CD14-positive monocyte (primary cell): ENCODE measurements at places on chromosomes 12 and 14. TPM values are rescaled to one million over a fixed set of nuclear protein-coding genes. Genes with fewer than 3 reads are reported as not detected.

NR4A1 gene
- 10.1 TPM for polyA plus RNA-seq

NEUROD4 gene
- not detected in 2 replicates for polyA plus RNA-seq

FGF6 gene
- polyA plus RNA-seq = not detected

HPD gene
- not detected for polyA plus RNA-seq

LIN7A gene
- 8.0 TPM for polyA plus RNA-seq

KLRB1 gene
- polyA plus RNA-seq = 0.05 TPM in 1 of 2 replicates, not detected in the other

MYO1H gene
- polyA plus RNA-seq = not detected in 2 replicates

DHH gene
- polyA plus RNA-seq = not detected

PAWR gene
- polyA plus RNA-seq = not detected

VRTN gene
- not detected in 2 replicates for polyA plus RNA-seq

ACSM4 gene
- not detected for polyA plus RNA-seq

CFAP54 gene
- polyA plus RNA-seq = not detected

RD3L gene
- polyA plus RNA-seq = not detected

KRT2 gene
- polyA plus RNA-seq = not detected

RAD52 gene
- 1.1 TPM for polyA plus RNA-seq

SLC35F4 gene
- polyA plus RNA-seq = not detected

COQ6 gene
- polyA plus RNA-seq = 19.2 and 21.1 TPM in 2 replicates

GUCY2C gene
- 0.14 TPM for polyA plus RNA-seq

P2RX2 gene
- polyA plus RNA-seq = not detected

METTL17 gene
- 98.1 and 137 TPM in 2 replicates for polyA plus RNA-seq

CLEC2B gene
- polyA plus RNA-seq = 25.5 and 80.3 TPM in 2 replicates

RERG gene
- polyA plus RNA-seq = not detected in 2 replicates

VASH1 gene
- polyA plus RNA-seq = 6.2 and 10.5 TPM in 2 replicates

TMEM30B gene
- not detected in 2 replicates for polyA plus RNA-seq

A2M gene
- not detected for polyA plus RNA-seq

ANO6 gene
- polyA plus RNA-seq = 10.2 and 20.2 TPM in 2 replicates

CISTR gene
- polyA plus RNA-seq = not detected

CEBPE gene
- 1.5 and 2.9 TPM in 2 replicates for polyA plus RNA-seq

LIN52 gene
- 2.2 and 2.9 TPM in 2 replicates for polyA plus RNA-seq

AKAP6 gene
- polyA plus RNA-seq = not detected

PAX9 gene
- not detected in 2 replicates for polyA plus RNA-seq

LYZ gene
- polyA plus RNA-seq = 8,191 and 10,434 TPM in 2 replicates

ADCY4 gene
- polyA plus RNA-seq = 0.69 TPM

CCDC197 gene
- polyA plus RNA-seq = not detected

CAPS2 gene
- 0.28 and 0.49 TPM in 2 replicates for polyA plus RNA-seq

GPX2 gene
- not detected for polyA plus RNA-seq

KLRG1 gene
- polyA plus RNA-seq = 3.4 TPM

OR4K5 gene
- polyA plus RNA-seq = not detected

PIANP gene
- not detected in 2 replicates for polyA plus RNA-seq

NUAK1 gene
- not detected for polyA plus RNA-seq

DTX1 gene
- polyA plus RNA-seq = 0.04 TPM

FOXG1 gene
- polyA plus RNA-seq = not detected

TSPAN19 gene
- polyA plus RNA-seq = not detected

SLC38A4 gene
- not detected for polyA plus RNA-seq

CNPY2 gene
- polyA plus RNA-seq = 43.1 and 50.4 TPM in 2 replicates

MLEC gene
- polyA plus RNA-seq = 79.5 TPM

LUM gene
- polyA plus RNA-seq = not detected in 2 replicates

LHX5 gene
- polyA plus RNA-seq = not detected in 2 replicates

TMPRSS12 gene
- polyA plus RNA-seq = not detected

SMCO3 gene
- 0.11 TPM for polyA plus RNA-seq
